ENCODE measurements at places on chromosomes 11 and 22.

DNA sequence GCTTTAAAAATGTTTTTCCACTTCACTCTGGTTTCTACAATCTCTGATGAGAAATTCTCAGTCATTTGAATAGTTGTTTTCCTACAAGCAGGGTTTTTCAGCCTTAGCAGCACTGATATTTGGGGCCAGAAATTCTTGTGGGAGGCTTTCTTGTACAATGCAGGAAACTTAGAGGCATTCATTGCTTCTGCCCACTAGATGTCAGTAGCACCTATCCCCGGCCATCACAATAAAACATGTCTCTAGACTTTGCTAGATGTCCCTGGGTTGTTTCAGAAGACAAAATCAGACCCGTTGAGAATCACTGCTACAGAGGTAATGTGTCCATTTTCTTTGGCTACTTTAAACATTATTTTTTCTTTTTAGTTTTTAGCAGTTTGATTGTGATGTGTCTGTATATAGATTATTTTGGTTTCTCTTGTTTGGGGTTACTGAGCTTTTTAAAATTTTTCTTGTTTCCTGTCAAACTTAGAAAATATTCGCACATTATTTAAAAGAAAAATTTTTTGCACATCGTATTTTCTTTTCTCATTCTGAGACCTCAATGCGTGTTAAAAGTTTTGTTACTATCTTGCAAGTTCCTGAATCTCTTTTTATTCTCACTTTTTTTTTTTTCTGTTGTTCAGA is 60.8 kb upstream of the CCDC179 start:
- DNase-seq: peak; percentile 72

DNA sequence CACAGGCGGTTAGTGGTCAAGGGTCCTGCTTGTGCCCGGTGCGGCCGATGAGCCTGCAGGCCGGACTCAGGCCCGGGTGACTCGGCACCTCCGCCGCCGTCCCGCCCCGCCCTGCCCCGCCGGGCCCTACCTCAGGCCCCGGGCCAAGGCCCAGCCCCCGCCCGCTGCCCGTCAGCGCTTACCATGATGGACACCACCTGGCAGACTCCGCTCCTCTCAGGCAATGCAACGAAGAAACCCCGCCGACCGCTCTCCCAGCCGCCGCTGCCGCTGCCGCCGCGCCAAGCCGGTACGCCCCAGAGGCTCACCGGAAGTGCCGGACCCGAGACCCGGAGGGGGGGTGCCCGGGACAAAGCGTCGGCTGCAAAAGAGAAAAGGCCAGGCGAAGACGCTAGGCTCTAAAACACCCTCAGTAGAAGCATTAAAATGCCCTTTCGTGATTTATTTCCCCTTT is at the start of gene UFD1:
Gene UFD1 (minus strand): TSS at position 293 of the 454 bp plus-strand sequence. CDS start 108 bp downstream, at position 185.
- DNase-seq: peak; percentile 90

DNA sequence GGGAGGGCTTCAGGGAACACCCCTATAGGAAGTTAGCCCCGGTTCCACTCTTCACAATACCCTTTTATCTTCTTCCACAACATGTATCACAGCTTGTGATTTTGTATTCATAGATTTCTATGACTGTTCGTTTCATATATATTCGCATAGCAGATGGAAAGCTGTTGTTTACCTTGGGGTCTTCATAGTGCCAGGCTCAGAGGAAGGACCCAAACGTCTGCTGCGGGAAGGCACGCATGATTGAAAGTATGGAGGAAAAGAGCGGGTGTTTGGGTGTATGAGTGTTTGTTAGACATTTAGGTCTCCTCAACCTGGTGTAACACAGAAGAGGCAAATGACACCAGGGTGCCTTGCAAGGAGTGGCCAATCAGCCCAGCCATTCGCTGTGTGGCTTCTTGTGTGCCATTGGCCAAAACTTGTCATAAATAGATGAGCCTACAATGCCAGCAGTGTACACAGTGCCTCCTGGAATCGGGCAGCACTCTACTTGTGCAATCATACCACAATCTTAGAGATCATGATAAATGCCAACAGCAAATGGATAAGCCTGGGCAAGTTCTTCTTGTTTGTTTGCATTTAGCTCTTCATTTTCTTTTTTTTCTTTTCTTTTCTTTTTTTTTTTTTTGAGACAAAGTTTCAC is 10.9 kb upstream of the ADA2 start:
- DNase-seq: no peak

DNA sequence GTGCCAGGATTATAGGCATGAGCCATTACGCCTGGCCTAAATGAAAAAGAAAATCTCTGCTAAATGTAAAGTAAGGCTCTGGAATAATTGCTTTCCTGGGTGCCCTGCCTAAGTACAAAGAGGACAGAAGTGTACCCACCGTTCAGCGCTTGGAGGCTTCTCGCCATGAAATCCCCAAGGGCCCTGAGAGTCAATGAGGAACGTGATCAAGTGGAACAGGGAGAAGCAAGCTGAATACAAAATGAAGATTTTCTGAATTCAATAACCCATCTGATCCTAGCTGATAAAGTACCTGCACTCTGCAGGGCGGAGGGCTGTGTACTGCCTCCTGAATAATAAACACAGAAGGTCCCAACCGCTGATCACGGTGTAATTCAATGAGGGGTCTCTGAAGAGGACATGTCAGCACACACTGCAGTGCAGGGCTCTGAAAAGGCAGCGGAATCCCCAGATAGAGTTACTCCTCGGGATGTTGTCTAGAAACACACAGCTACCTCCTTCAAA is 97.7 kb downstream of the ABTB2 start:
- DNase-seq: peak; percentile 66

DNA sequence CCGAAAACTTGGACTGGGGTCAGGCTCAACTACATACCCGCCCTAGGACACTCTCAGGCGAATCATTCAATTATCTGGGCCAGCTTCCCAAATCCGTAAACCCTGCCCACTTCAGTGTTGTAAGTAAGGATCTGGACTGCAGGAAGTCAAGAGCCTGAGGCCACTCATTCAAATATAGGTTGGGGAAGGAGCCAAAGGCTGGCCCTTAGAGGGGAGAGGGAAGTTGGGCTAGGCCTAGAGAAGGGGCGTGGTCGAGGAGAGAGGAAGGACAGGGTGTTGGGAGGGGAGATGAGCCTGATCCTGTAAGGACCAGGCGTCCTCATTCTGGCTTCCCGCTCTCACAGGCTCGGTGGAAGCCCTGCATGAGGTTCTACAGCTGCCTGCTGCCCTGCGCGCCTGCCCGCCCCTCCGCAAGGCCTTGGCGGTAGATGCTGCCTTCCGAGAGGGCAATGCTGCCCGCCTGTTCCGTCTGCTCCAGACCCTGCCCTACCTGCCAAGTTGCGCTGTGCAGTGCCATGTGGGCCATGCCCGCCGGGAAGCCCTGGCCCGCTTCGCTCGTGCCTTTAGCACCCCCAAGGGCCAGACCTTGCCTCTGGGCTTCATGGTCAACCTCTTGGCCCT is 3.0 kb downstream of the SAC3D1 start:
- DNase-seq: no peak

DNA sequence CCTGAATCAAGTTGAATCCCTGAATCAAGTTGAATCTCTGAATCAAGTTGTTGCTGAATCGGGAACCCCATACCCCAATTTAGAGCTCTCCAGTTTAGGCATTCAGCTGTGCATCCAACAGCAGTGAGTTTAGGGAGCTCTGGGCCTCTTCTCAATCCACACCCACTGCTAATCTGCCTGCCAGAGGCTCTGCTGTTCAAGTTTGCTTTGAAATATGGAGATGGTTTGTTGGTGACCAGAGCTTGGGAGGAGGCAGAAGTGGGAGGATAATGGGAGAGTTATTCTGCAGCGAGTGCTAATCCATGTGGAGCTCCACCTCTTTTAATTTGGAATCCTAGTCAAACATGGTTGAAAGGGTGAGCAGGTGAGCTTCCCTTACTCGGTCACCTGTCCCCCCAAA is 22.4 kb downstream of the EHF start:
- no peak for DNase-seq

DNA sequence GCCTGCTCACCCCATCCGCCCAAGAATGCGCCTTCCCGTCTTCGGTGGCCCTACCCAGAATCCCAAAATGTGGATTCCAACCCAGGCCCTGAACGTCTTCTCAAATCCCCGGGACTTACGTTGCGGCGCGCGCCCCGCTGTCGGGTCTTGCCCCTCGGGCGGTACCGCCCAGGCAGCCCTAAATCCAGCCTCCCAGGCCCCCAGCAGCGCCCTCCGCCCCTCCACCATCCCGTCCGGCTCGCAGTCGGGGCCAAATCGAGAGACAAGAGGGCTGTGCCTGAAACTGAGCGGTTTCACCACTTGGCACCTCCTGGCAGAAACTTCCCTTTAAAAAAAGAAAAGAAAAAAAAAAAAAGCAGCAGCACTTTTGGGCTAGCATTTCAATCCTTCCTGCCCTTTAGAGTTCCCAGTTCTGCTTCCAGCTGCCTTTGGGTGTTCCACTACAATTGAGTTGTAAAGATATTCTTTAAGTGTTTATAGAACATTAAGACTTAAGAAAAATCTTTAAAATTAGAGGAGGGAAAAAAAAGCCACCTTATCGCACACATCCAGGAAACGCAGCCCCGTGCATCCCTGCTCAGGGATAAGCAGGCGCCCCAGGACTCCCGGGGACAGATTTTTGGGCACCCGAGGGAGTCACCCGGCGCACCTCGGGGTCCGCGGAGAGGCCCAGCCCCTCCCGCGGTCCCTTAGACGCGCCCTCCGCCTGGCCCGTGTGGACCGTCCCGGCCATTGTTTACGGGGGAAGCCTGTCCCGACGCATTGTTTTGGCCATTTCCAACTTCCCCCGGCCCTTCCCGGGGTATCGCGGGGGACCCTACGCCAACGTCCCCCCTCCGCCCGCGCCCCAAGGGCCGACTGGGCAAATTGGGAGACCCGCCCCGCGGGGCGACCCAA is 57.6 kb downstream of the KCNJ4 start:
- DNase-seq: peak; percentile 24

GRCh38 chr11:120343429-120343828 is 7.2 kb downstream of the ARHGEF12 start:
- DNase-seq: no peak

DNA sequence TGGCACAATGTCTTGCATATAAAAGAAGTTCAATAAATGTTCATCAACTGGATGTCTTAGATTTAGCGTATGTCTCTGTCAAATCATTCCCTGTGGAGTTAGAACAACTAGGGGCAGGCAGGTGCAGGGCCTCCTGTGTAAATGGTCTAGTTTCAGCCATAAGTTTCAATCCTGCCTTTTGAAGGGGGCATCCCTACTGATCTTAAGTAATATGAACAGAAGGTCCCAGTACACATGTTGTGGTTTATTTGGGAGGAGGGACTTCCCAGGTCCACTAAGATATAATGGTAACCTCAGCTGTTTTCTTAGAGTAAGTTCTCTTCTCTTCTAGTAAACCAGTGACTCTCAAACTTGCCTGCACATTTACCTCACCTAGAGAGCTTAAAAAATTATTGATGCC is 19.8 kb downstream of the TTC12 start:
- DNase-seq: no peak

DNA sequence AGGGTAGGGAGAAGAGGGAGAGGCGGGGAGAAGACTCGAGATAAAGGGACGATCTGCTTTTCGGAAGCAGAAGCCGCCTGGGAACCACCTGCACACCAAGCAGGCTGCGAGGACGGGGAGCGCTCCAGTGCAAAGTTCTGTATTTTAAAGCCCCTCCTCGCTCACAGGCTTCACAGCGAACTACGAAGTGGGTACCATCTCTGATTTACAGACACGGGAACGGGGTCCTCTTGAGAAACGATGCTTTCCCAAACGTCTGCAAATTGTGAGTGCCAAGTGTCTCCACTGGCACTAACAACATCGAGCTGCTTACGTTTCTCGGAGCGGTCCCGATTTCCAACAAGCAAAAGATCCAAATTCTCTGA is 700 bp upstream of the STX3 start:
- DNase-seq: peak; percentile 53

GRCh38 chr11:67616431-67617242 is 9.9 kb downstream of the NDUFV1 start:
- no peak for DNase-seq

DNA sequence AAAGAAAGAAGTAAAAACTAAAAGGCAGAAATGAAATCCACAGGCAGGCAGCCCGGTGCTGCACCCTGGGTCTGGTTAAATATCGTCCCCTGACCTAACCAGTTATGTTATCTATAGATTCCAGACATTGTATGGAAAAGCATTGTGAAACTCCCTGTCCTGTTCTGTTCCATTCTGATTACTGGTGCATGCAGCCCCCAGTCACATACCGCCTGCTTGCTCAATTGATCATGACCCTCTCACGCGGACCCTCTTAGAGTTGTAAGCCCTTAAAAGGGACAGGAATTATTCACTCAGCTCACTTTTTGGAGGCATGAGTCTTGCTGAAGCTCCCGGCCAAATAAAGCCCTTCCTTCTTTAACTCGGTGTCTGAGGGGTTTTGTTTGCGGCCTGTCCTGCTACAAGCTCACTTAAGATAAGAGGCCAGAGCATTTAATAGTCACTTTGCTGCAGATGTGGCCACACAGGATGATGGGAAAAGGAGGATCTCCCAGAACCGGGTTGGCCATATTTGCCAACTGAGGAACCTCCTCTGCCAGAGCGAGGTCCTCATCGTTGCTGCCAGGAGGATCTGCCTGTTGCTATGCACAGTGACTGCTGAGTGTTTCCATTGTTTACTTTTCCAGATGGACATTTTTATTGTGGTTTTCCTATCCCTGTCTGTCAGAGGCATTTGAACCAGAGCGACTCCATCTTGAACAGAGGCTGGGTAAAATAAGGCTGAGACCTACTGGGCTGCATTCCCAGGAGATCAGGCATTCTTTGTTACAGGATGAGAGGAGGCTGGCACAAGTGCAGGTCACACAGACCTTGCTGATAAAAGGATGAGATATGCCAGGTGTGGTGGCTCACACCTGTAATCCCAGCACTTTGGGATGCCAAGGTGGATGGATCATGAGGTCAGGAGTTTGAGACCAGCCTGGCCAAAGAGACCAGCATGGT is 10.2 kb downstream of the C11orf96 start:
- DNase-seq: no peak

- DNase-seq: no peak
Measured at GRCh38 chr11:123755813-123756212, 1.5 kb upstream of the OR6X1 start.

DNA sequence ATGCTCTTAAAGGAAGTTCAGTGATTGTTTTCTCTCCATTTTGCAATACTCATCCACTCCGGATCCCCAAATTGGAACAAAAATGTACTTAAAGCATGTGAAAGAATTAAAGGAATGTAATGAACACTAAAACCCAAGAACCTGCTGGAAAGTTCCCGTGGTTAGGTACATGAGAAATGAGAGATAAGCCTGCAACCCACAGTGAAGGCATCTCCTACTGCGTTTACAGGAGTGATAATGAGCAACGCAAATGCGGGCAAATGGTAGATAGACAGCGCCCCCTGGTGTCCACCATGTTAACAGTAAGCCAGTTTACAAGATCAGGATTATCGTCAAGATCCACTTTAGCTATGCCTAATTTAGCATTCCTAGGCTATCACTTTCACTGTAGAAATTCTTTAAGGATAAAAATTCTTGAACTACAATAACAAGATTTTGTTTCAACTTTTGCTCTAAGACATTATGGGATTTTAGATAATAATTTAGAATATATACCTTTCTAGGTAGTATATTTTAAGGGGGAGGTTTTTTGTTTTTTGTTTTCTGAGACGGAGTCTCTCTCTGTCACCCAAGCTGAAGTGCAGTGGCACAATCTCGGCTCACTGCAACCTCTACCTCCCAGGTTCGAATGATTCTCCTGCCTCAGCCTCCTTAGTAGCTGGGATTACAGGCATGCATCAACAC is 29.9 kb downstream of the ALG9 start:
- DNase-seq: peak; percentile 83

GRCh38 chr11:32312206-32312817 is 123.0 kb downstream of the WT1 start:
- peak; percentile 54 for DNase-seq

GRCh38 chr11:7448201-7448600 is 37.1 kb upstream of the OLFML1 start:
- no peak for DNase-seq
